ENCODE measurements at places on chromosomes 3 and 15. TPM values are rescaled to one million over a fixed set of nuclear protein-coding genes. Genes with fewer than 3 reads are reported as not detected.
A peak's percentile ranks its signal among the peaks of the same experiment; 100 is the strongest.

DNA sequence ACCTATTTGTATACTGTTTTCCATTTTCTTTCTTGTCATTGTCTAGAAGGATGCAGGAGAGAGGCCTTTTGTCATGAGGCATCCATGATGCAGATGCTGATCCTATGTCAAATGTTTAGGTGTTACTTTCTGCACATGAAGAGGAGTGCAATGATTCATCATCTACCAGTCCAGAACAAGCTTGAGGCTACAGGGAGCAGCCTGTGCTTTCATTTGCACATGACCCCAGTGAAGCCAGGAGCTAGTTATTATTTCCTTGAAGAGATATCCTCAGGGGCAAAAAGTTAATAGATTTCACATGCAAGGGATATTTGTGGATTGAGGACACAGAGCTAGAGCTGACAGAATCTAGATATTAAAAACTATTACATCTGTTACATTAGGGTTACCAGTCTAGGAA lies 204.4 kb upstream of the TGFBR2 start:
- H3K4me1 ChIP-seq: peaks cover 3% of the 10 kb centered on the region
- DNase-seq: peak; percentile 18
- H3K4me3 ChIP-seq: no peak overlapping the region
- H3K36me3 ChIP-seq: no peaks in the 10 kb centered on the region
- no peak overlapping the region for H3K27ac ChIP-seq
- no peaks in the 10 kb centered on the region for H3K27me3 ChIP-seq

DNA sequence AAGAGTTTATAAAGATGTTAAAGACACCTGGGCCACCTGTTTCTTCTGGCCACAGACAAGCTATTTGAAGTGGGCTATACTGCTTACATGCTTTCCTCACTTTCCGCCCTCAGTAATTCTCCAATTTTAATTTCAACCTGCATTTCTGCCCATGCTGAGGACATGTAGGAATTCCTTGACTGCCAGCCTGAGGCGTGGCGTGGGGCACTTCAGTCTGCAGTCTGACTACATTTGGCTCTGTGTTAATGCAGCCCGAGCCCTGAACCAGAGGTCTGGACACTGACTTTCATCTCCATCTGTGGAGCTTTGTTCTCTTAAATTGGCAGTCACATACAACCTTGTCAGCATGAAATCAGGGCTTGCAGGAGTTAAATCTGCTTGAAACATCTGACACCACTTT lies 8.5 kb downstream of the UQCC5 start:
- no peak for DNase-seq
- H3K36me3 ChIP-seq: peaks cover 48% of the 10 kb centered on the region
- H3K27ac ChIP-seq: no peak overlapping the region
- no peaks in the 10 kb centered on the region for H3K27me3 ChIP-seq
- no peak overlapping the region for H3K4me3 ChIP-seq
- H3K4me1 ChIP-seq: peaks cover 12% of the 10 kb centered on the region

- H3K4me1 ChIP-seq: peaks cover 16% of the 10 kb centered on the region
- H3K27me3 ChIP-seq: no peaks in the 10 kb centered on the region
- no peaks in the 10 kb centered on the region for H3K36me3 ChIP-seq
- peak overlapping the region; percentile 2 for H3K27ac ChIP-seq
Measured at GRCh38 chr15:81939604-81940440, 106.0 kb downstream of the MEX3B start.

DNA sequence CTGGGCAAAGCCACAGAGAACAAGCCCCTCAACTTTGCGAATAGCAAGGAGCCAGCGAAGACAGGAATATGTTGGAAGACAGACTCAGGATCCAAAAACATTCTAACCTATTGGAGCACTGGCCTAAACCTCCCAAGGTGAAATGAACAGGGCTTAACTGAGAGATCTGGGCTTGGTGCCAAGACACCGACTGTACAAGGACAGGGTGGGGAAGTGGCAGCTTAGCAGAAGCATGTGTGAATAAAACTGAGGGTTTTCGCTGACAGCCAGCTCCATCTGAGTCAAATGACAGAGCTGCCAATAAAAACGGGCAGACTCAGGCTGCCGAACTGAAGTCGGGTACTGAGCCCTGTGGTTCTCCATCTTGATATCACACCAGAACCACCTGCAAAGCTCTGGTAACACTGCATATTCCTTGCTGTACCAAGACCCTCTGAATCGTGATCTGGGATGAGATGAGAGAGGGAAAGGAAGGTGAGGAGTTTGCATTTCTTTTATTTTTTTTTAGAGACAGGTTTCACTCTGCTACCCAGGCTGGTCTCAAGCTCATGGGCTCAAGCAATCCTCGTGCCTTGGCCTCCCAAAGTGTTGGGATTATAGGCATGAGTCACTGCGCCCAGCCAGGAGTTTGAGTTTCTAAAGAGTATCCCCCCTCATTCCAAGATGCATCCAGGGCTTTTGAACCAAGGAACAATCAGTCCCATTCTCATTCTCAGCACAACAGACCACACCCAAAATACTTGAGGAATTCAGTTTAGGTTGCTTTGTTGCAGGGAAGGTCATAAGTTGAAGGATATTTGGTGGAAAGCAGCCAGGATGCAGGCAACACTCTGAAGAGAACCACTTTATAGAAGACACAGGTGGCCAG lies 6.0 kb upstream of the PLCB2 start:
- no peaks in the 10 kb centered on the region for H3K36me3 ChIP-seq
- H3K4me1 ChIP-seq: peaks cover 17% of the 10 kb centered on the region
- peaks cover 18% of the 10 kb centered on the region for H3K27me3 ChIP-seq

- no peak overlapping the region for H3K27ac ChIP-seq
- H3K27me3 ChIP-seq: no peaks in the 10 kb centered on the region
- no peak overlapping the region for H3K4me3 ChIP-seq
- no peaks in the 10 kb centered on the region for H3K36me3 ChIP-seq
- no peaks in the 10 kb centered on the region for H3K4me1 ChIP-seq
Measured at GRCh38 chr15:60299452-60300047, 98.2 kb downstream of the ANXA2 start.

GRCh38 chr3:183464480-183464879 lies 36.1 kb upstream of the MCF2L2 start:
- H3K27me3 ChIP-seq: peaks cover 4% of the 10 kb centered on the region
- no peaks in the 10 kb centered on the region for H3K36me3 ChIP-seq
- H3K27ac ChIP-seq: no peak overlapping the region
- no peaks in the 10 kb centered on the region for H3K4me1 ChIP-seq

- DNase-seq: no peak
- peaks cover 12% of the 10 kb centered on the region for H3K4me1 ChIP-seq
- no peaks in the 10 kb centered on the region for H3K36me3 ChIP-seq
- H3K27ac ChIP-seq: peak overlapping the region; percentile 57
Measured at GRCh38 chr3:33722626-33723370, 4.7 kb upstream of the CLASP2 start.

DNA sequence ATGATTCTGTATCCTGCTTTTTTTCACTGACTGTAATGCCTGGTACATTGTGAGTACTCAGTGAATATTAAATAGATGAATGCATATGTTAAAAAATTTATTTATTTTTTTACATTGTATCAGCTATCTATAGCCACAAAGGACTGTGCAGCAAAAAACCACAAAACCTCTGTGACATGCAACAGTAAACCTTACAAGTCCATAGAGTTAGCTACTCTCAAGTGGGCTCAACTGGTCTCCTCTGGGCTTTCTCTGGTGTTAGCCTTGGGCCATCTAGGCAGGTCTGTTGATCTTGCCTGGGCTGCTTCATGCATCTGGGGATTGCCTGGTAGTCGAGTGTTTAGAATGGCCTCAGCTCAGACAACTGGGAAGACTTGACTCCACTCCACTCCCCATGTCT lies 35.3 kb downstream of the OTOL1 start:
- no peak for DNase-seq
- no peak overlapping the region for H3K4me3 ChIP-seq
- H3K27me3 ChIP-seq: no peaks in the 10 kb centered on the region
- H3K27ac ChIP-seq: no peak overlapping the region

DNA sequence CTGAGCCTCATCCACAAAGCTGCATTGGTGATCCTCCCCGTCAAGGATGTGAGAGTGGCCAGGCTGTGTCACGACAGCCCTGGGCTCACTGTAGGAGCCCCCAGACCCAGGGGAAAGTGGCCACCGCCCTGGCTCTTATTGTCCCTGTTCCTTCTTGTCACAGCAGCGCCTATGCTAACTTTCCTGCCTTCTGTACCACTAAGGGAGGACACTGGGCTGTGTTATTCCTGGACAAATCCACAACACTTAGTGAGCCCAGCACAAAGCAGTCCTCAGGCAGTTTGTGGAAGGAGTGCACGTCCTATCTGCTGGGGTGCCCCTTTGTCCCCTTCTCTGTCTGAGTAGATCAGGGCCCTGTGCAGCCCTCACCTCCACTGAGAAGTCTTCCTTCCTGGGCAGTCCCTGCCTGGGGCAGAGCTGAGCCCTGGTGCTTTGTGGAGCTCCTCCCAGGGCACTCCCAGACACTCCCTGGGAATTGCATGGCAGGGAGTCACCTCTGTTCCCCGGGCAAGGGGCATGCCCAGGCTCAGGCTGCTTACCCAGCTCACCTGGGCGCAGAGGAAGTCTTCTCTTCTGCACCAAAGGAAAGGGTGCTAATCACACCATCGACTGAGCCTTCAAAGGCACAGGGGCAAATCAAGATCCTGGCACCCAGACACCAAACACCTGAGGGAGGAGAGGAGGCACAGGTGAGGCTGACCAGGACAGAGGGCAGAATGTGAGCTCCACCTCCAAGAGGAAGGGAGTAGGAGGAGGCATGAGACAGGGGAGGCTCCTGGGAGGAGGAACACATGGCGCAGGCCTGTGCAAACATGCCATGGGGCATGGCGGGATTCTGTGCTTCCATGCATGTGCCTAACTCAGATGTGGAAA lies 138.7 kb downstream of the KLF13 start:
- peaks cover 3% of the 10 kb centered on the region for H3K4me1 ChIP-seq
- no peak for DNase-seq
- H3K27me3 ChIP-seq: peaks cover 26% of the 10 kb centered on the region
- no peaks in the 10 kb centered on the region for H3K36me3 ChIP-seq

DNA sequence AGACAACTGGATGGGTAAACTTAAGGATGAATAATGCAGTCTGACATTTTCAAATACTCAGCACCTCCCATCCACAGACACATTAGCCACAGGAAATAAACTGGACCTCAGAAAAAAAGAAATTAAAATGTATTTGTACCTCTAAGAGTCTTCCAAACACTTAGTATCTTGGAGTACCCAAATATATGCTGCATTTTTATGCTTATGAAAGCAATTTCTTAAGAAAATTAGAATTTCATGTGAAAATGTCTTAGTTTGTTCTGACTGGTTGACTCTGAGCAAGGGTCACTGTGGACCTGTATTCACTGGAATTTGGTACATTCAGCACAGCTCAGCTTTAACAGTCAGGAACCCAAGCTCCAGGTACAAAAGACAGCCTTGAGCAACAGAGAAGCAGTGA lies 216.2 kb upstream of the UBE2E2 start:
- H3K27me3 ChIP-seq: no peaks in the 10 kb centered on the region
- no peak overlapping the region for H3K27ac ChIP-seq
- no peak for DNase-seq
- no peaks in the 10 kb centered on the region for H3K4me1 ChIP-seq

DNA sequence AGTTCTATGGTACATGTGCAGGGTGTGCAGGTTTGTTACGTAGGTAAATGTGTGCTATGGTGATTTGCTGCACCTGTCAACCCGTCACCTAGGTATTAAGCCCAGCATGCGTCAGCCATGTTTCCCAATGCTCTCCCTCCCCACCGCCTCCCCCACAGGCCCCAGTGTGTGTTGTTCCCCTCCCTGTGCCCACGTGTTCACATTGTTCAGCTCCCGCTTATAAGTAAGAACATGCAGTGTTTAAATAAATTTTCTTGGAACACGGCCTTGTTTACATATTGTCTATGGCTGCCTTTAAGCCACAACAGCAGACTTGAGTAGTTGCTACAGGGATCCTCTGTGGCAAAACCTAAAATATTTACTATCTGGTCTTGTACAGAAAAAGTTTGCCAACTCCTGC lies 41.3 kb upstream of the CORO2B start:
- H3K4me1 ChIP-seq: peaks cover 20% of the 10 kb centered on the region
- H3K36me3 ChIP-seq: no peaks in the 10 kb centered on the region
- peak overlapping the region; percentile 97 for H3K27ac ChIP-seq
- no peak overlapping the region for H3K4me3 ChIP-seq

DNA sequence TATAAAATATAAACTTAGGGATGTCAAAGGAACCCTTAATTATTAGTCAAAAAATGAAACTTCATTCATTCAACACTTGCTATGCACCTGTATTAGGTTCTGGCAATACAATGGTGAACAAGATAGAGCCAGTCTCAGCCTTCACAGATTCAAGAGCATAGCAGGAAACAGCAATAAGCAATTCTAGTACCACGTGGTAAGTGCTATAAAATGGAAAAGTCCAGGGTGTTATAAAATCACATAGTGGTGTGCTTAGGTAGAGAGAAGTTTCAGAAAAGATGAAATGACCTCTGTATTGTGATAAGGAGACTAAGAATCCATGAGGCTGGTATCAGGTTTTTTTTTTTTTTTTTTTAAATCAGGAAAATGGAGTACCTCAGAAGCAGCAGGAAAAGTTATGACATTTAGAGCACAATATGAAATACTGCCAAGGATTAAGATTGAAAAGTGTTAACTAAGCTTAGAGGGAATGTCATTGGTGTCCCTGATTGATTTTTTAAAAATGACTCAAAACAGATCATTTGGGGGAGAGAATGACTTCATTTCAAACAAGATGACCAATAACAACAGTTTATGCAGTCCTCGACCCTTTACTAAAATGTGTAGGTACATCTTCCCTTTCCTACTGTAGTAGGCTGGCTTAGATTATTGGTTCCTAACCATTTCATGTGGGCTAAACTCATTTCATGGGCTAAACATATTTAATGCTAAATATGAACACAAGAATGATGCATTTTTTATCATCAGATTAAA lies 5.0 kb downstream of the TOMM70 start:
- peaks cover 15% of the 10 kb centered on the region for H3K4me1 ChIP-seq
- H3K27ac ChIP-seq: no peak overlapping the region
- no peaks in the 10 kb centered on the region for H3K27me3 ChIP-seq
- no peak overlapping the region for H3K4me3 ChIP-seq
- no peak for DNase-seq

GRCh38 chr15:69573815-69574475 lies 121.3 kb downstream of the RPLP1 start:
- H3K4me1 ChIP-seq: peaks cover 2% of the 10 kb centered on the region
- no peaks in the 10 kb centered on the region for H3K36me3 ChIP-seq
- H3K27ac ChIP-seq: no peak overlapping the region

DNA sequence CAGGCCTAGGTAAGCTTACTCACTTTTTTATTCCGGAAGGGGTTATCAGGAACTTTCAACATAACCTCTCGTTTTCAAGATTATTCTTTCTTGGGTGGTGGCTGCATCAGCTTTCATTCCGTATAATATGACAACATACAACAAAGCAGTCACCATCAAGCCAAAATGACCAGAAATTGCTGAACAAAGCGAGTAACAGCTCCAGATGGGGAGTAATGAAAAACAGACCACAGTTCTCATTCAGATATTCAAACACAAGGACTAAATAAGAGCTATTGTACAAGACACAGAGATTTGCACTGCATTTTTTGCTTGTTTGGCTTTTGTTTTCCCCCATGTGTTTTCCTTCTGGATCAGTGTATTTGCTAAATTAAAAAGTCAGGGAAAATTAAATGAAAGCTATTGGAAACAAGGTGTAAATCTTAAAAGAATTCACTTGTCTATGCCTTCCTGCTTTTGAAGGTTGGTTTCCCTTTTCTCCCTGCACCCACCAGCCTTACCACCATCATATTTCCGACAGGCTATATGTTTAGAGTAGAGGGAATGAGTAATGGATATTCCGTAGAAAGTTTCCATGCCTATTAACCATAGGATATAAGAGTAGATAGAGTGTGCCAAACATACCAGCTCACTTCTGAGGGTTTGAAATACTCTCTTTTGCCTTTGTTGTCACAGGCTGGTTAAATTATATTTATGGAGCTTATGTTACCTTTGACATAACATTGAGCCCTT lies 213.6 kb downstream of the RBMS3 start:
- H3K4me1 ChIP-seq: no peaks in the 10 kb centered on the region
- H3K36me3 ChIP-seq: no peaks in the 10 kb centered on the region
- H3K4me3 ChIP-seq: no peak overlapping the region
- DNase-seq: no peak
- H3K27me3 ChIP-seq: no peaks in the 10 kb centered on the region
- H3K27ac ChIP-seq: no peak overlapping the region

Gene FAM43A
- 14.7 TPM for total RNA-seq

Gene TMEM212
- not detected for total RNA-seq

Gene SLC24A5
- total RNA-seq: not detected

Gene ZNF80
- total RNA-seq: not detected
